ENCODE measurements at places on chromosomes 2 and 18. TPM values are rescaled to one million over a fixed set of nuclear protein-coding genes. Genes with fewer than 3 reads are reported as not detected.

Gene VWA3B
- not detected for total RNA-seq

Gene CAPN14
- total RNA-seq, result not detected

Gene FAM237A
- total RNA-seq, result not detected

Gene TNS1
- total RNA-seq, result 78.2 TPM

Gene MROH2A
- total RNA-seq, result not detected

Gene DPY30
- 69.8 TPM for total RNA-seq

Gene DNAJC10
- 103 TPM for total RNA-seq
